NCI-H460 (cell line): ENCODE measurements at places on chromosomes 6 and 20.
A peak's percentile ranks its signal among the peaks of the same experiment; 100 is the strongest.

DNA sequence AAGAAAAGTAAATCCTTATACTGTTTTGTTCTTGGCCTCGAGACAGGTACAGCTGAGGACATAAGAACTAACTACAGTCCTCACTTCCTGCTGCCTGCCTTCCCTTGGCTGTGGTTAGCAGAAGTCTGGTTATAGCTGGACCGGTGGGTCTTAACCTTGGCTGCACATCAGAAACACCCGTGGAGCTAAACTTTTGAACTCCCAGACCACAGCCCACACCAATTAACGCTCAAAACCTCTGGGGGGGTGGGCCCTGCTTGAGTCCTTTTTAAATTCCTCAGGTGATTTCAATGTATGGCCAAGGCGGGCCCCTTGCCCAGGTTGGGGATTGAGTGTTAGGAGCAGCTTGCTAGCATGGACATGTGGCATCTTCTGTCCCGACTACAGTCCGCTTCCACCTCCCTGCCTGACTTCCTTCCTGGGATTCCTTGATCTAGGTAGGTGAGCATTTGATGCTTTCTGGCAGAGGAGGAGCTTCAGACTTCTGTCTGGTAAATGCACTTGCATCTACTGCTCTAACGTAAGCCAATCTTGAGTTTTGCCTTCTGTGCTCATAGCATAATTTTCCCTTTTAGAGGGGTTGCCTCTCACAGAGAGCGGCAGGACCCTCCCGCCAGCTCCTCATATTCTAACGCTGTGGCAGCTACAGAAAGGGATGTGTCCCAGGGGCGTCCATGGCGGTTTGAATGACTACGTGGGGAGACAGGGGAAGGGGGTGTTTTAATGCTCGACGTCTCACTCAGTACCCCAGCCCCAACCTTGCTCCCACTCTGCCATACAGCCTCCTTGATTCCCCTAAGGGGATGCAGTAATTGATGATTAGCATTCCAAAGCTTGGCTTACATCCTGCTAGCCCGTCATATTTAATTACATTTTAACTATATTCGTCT is 390.1 kb downstream of the ZFAND3 start:
- no peak for DNase-seq

GRCh38 chr6:111576291-111576690 is 29.4 kb downstream of the TRAF3IP2 start:
- DNase-seq, result no peak

DNA sequence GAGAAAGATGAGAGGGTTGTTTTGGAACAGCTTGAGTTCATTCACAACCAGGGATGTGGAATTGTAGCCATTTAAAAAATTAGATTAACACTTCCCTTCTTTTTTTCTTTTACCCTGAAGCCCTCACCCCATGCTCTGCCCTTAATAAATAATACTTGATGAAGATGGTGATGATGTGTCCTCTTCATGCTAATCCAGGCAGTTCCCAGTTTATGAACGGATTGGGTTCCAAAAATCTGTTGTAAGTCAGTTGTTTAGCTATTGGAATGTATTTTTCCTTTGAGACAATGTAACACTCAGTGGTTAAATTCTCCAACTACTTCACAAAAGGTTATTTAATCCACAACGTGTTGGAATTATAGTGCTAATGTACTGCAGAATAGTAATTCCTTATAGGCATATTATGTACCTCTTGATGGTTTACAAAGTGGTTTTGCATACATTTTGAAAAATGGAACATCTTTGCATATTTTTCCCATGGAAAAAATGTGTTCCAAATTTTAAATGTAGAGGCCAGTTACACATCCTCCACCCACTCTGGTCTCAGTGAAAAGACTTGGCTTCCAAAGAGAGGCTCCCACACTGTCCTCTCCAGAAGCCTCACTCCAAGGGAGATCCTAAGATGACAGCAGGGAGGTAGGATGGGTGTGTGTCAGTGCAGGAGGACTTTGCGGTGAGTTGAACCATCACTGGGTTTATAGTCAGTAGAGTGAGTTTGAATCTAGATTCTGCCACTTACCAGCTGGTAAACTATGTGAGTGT is 45.8 kb upstream of the CEP162 start:
- no peak for DNase-seq

DNA sequence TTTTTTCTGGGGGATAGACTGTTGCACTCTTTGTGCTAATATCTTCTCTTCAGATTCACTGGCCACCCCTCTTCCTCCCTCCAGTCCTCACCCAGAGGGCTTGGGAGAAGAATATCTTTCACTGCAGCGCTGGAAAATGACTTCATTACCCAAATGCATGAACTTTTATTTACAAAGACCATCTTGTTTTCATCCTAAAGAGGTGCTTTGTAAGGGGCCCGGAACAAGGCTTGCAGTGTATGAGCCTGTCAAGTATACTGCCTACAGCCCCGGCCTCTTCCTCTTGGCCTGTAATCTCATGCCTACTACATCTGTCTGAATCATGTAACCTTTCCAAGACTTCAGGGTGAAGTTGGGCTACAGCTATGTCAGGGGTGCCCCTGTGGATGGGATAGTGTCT is 554 bp upstream of the LAMA4 start:
- no peak for DNase-seq

GRCh38 chr6:33061987-33062386 is 11.5 kb downstream of the HLA-DPA1 start:
- DNase-seq, result no peak

GRCh38 chr6:45915780-45916468 is 99.7 kb downstream of the CLIC5 start:
- DNase-seq, result no peak

DNA sequence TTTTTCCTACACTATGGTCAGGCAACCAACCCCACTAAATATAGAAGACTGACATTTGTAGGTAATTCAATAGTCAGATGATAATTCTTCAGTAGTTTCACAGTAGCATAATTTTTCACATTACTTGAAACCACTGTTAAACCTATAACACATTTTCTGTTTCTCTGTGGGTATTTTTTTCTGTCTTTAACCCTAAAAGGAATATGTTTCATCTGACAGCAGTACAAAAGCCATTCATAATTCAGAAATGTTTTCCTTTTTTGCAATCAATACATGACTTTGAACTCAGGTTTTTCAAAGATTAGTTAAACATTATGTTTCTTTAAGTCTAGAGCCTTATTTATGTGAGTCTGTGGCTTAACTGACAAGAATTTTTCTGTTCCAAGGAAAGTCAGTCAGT is 128.6 kb upstream of the RUNX2 start:
- no peak for DNase-seq

DNA sequence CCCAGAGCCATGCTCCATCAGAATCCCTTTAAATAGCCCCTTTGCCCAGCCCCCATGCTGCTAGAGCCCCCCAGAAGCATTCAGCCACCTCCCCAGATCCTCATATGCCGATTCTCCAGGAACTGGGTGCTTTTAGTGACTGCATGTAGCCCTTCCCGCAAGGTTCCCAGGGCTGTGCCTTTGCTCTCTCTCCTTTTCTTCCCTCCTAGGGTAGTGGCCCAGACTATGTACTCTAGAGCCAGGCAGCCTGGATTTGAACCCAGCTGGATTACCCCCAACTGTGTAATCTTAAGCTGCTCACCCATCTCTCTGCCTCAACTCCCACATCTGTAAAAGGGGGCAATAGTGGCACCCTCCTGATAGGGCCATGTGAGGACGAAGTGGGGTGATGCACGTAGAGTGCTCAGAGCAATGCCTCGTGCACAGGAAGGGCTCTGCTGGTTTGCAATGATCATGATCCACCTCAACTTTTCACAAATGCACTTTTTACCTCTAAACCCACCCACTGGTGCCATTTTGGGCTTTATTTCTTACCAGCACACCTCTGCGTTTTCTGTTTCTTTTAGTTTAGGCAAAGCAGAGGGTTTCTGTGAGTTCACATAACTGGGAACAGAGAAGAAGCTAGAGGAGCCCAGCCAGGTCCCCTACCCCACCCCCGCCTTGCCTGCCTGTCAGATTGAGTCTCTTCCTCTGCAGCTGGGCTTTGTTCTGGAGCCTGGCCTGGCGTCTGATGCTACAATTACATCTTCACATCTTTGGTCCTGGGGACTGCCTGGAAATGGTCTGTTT is 396.5 kb downstream of the RNGTT start:
- no peak for DNase-seq

- no peak for DNase-seq
Observed at GRCh38 chr6:47188588-47189021, 121.1 kb downstream of the TNFRSF21 start.

DNA sequence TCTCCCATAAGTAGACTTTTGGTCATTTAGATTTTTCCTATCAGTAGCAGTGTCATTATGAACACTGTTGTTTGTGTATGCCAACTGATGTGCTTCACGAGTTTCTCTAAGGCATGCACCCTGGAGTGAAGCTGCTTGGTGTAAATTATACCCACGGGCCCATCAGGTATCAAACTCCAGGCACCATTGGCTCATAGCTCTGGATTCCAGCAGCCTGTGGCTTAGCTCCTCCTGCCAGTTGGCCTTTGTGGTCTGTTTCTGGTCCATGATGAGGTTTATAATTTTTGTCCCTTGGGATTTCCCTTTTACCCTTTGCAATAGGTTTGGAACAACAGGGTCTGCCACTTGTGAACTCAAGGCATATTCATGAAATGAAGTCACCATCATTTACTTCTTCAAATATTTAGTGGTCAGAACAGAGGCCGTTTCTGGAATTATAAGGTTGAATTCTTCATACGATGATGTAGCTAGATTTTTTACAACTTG is 350.5 kb downstream of the PRL start:
- no peak for DNase-seq

GRCh38 chr6:26217714-26218075 is 130.5 kb downstream of the HFE start:
- DNase-seq, result no peak

DNA sequence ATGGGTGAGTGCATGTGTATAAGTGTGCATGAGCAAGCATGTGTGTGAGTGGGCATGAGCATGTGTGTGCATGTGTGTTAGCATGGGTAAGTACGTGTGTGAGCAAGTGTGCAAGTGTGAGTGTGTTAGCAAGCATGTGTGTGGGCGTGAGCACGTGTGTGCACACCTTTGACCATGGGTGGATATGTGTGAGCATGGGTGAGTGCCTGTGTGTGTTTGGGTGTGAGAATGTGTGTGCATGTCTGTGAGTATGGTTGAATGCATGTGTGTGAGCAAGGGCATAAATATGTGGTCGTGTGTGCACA is 84.6 kb downstream of the DLL1 start:
- no peak for DNase-seq

DNA sequence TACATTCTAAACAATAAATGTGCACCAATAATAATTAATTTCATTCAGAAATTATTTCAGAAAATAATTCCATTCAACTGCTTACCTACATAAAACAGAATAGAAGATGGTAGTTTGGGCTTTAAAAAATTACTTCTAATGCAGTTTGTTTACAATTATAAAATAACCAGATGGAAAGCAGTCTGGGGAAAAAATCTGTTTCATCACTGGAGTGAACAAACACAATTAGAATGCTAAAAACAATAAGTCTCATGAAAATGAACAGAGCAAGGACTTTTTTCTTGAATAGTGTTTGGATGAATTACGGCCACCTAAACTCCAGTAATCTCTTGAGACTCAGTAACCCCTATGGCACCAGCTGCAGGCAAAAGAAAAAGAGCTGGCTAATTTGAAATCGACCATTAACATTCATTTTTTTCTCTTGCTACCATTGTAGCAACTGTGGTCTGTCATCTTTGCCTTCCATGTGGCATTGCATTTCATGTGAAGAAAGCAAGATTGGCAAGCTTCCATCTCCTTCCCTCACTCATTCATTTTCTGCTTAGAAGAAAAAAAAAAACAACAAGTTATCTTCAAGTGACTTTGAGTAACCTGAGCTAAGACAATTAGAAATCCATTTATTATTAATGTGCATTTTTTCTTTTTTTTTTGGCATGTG is 88.4 kb upstream of the CEP85L start:
- no peak for DNase-seq

DNA sequence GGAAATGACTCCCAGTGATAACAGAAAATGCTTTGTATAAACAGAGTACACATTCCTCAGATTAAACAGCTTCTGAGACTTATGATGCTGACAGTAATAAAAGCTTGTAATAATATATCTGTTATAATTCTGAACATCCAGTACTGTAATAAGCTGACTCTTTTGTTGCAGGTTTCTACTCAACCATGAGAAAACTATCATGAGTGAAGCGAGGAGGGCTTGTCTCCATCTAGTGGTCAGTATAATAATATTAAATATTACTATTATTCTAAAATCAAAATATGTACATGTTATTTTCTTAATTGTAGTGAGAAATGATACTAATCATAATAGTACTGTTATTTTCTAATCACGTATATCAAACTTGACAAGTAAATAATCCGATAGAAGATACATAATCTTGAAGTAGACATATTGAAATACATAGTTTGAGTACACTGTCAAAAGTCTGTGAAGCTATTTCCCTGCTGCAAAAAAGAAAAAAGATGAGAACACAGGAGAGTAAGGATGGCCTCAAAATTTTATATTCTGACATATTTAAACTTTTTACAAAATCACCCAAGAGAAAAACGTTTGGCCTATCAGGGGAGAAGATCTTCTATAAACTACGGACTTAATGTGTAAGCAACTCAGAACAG is 183.1 kb downstream of the MOXD1 start:
- peak; percentile 11 for DNase-seq

DNA sequence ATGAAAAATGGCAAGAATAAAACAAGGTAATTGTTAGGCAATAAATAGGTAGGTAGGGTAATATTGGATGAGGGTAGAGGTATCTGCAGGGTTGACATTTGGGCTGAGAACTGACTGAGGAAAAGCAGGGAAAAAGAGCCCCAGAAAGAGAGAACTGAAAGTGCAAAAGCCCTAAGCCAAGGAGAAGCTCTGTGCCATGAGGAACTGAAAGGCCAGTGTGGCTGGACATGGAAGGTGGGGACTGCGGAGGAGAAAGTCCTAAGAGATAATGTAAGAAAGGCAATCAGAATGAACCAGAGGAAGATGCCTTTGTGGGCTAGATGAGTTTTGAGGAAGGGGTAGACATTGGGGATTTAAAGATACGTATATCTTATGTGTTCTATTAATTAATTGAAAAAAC is 9.9 kb upstream of the HIVEP2 start:
- no peak for DNase-seq

DNA sequence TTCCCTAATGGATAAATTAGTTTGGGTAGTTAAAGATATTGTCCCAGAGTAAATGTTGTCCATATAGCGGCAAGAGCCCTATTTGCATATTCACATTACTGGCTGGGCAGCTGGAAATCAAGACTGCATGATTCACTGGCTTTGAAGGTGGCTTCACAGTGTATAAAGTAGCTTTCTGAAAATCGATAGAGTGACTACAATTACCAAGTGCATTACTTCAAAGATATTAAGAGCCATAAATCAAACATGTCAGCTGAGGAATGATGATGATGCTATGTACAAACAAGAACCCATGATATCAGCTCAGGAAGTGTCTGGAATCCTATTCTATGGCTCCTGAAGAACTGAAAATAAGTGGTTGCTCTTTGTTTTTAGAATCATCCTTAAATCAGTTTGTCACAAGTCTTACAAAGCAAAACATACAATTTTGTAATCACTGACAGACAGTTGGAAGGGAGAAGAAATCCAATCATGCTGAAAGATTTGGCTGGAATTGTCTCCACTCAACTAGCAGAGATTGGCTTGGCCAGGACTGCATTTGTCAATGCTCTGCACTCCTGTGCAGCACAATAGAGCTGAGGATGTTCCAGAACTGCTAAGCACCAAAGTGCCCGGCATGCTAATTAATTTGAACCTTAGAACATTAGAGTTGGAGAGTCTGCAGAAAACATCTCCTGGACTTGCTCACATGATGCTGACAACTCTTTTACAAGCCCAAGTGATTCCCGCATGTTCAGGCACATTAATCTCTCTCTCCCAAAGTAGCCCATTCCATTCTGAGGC is 77.9 kb upstream of the B3GAT2 start:
- no peak for DNase-seq

GRCh38 chr6:137058037-137058436 is 13.3 kb upstream of the IL20RA start:
- no peak for DNase-seq
